ENCODE measurements at places on chromosomes 12 and 14. TPM values are rescaled to one million over a fixed set of nuclear protein-coding genes. Genes with fewer than 3 reads are reported as not detected.

Gene BLOC1S1
- total RNA-seq: 194 TPM

Gene HOXC12
- not detected for total RNA-seq

Gene MSRB3
- total RNA-seq: 44.0 TPM

Gene SPRYD4
- total RNA-seq: 3.6 TPM

Gene ENDOU
- total RNA-seq: 0.53 TPM

Gene TEX52
- total RNA-seq: not detected

Gene OR6C70
- total RNA-seq: not detected

Gene ADAM21
- total RNA-seq: 0.07 TPM

Gene GNG2
- 3.6 TPM for total RNA-seq

DNA sequence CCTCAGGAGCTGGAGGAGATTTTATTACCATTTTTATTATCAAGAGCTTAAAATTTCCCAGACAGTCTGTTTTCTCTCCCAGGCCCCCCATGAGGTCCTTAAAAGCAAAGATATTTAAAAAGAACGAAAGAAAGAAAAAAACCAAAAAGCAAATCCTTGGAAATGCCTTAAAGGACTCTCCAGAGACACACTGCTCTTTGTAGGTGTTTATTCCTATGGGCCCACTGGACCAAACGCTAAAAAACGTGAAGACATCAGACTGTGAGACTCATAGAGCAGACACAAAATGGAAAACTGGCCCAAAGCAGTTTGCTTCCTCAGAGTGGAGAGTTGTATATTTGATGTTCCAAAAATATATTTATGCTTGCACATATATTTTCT, 1.2 kb upstream of the NID2 start:
- no peaks in the 10 kb centered on the region for H3K27me3 ChIP-seq
- H3K4me1 ChIP-seq: peaks cover 41% of the 10 kb centered on the region
- peak overlapping the region; percentile 83 for H3K4me3 ChIP-seq
- no peak for DNase-seq

GRCh38 chr12:124939421-124940142, 25.1 kb upstream of the UBC start:
- H3K4me1 ChIP-seq: peaks cover 11% of the 10 kb centered on the region
- H3K27me3 ChIP-seq: no peaks in the 10 kb centered on the region
- H3K36me3 ChIP-seq: no peaks in the 10 kb centered on the region
- H3K27ac ChIP-seq: peak overlapping the region; percentile 94

GRCh38 chr14:96303981-96304380, 48.0 kb downstream of the BDKRB1 start:
- no peak overlapping the region for H3K27ac ChIP-seq
- no peak overlapping the region for H3K4me3 ChIP-seq
- no peaks in the 10 kb centered on the region for H3K27me3 ChIP-seq

GRCh38 chr12:111182382-111182781, 186.5 kb downstream of the PHETA1 start:
- peaks cover 9% of the 10 kb centered on the region for H3K4me1 ChIP-seq
- no peaks in the 10 kb centered on the region for H3K36me3 ChIP-seq
- H3K4me3 ChIP-seq: no peak overlapping the region
- no peak overlapping the region for H3K27ac ChIP-seq

GRCh38 chr14:68405961-68406360, 386.9 kb downstream of the ZFP36L1 start:
- no peaks in the 10 kb centered on the region for H3K36me3 ChIP-seq
- no peak overlapping the region for H3K4me3 ChIP-seq
- H3K4me1 ChIP-seq: peaks cover 52% of the 10 kb centered on the region

GRCh38 chr14:50718949-50719348, 50.8 kb upstream of the SAV1 start:
- peaks cover 3% of the 10 kb centered on the region for H3K4me1 ChIP-seq
- H3K4me3 ChIP-seq: no peak overlapping the region
- no peak for DNase-seq
- H3K27ac ChIP-seq: no peak overlapping the region

DNA sequence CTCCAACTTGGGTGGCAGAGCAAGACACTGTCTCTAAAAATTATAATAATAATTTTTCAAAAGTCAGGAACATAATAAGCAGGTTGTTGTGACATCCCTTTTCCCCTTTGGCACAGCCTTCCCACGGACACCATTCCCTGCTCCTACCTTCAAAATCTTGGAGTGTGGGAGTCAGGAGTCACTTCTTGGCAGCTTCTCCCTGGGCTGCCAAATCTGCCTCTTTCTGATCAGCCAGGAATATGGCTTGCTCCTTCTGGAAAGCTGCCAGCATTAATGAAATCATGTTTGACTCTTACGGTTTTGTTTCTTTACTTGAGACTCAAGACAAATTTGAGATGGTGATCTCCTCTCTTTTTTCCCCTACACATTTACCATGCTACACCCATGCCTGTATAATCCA, 391.4 kb upstream of the SYT1 start:
- no peak overlapping the region for H3K4me3 ChIP-seq
- H3K27ac ChIP-seq: no peak overlapping the region
- H3K36me3 ChIP-seq: no peaks in the 10 kb centered on the region
- no peaks in the 10 kb centered on the region for H3K4me1 ChIP-seq
- DNase-seq: no peak

DNA sequence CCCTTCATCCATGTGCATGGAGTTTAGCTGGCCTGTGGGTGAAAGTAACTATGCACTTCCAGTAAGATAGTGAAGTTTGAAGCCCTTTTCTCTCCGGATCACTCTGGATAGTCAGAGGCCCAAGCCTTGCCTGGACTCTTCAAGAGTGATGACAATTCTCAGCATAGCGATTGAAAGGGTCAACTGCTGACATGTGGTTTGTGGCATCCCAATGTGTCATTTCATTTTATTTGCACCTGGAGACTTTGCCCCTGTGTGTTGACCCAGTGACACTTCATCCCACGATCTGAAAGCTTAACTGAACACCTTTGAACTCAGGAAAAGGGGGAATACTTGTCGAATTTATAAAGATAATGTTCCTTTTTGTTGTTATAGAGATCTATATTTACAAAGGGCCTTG, 711.9 kb upstream of the TMEM132C start:
- no peak overlapping the region for H3K27ac ChIP-seq
- H3K36me3 ChIP-seq: no peaks in the 10 kb centered on the region
- H3K4me1 ChIP-seq: no peaks in the 10 kb centered on the region

DNA sequence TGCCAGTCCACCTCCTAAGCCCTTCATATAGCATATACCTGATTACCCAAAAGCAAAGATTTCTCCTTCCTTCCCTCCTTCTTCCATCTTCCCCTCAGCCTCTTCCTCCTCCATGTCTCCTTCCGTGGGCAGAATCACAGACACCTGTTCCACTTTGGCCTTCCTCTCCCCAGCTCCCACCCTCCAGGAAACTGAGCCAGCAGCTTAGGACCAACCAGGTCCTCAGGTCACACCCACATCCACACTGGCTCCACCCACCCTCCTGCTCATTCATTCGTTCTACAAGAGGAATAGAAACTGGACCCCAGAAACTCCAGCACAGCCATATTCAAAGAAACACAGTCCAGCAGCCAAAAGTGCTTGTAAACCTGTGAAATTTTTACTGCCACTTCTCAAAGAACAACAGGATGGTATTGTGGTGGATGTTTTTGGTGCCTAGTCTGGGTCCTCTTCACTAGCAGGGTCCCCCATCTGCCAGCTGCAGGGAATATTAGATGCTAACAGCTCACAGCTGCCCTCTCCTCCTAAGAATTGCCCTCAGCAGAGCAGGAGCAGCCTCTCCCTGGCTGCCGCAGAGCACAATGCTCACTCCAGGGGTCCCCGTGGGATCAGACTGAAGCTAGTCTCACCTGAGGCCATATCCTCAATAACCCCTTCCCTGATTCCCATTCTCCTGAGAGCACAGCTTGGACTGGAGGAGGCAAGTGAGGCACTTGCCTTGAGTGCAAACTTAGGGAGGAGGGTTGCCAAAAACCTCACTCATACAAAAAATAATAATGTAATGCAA, 18.4 kb downstream of the CMKLR1 start:
- H3K4me1 ChIP-seq: no peaks in the 10 kb centered on the region
- no peak overlapping the region for H3K27ac ChIP-seq
- DNase-seq: no peak
- no peak overlapping the region for H3K4me3 ChIP-seq

GRCh38 chr12:24044941-24045703, 95.7 kb upstream of the SOX5 start:
- no peaks in the 10 kb centered on the region for H3K4me1 ChIP-seq
- H3K27ac ChIP-seq: no peak overlapping the region
- H3K4me3 ChIP-seq: no peak overlapping the region
- no peaks in the 10 kb centered on the region for H3K27me3 ChIP-seq

DNA sequence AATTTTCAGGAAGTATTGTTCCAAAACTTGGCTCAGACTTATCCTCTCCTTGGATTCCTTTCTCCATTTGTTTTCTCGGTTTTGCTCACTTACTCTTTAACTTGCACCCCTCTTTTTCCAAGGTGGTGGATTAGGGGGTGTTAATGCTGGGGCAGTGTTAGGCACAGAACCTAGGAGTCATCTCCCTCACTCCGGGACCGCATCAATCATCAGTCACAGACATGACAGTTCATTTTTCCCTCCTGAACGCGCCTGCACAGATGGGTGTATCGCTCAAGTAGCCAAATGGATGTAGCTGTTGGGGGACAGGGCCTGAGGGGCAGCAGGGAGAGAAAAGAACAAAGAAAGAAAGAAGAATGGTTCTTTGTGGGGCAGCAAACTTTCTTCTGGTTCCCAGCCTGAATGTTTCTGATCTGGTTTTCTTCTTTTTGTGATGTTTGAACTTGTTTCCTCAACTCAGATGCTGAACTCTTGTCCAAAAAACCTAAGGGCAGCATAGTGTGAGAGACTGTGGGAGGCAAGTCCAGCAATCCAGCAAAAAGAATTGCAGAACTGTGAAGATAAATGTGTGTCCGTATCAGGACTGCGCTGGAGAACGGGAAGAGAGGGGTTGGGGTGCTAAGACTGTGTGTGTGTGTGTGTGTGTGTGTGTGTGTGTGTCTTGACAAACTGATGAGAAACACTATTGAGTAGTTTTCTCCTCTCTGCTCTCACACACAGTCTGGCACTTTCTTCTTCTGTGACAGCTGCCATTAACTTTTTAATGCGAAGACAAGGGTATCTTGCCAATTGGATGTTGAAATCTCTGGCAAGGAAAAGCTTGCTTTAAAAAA, 131.1 kb downstream of the FBXL14 start:
- H3K36me3 ChIP-seq: no peaks in the 10 kb centered on the region
- no peak overlapping the region for H3K4me3 ChIP-seq
- DNase-seq: peak; percentile 83
- H3K4me1 ChIP-seq: peaks cover 6% of the 10 kb centered on the region

DNA sequence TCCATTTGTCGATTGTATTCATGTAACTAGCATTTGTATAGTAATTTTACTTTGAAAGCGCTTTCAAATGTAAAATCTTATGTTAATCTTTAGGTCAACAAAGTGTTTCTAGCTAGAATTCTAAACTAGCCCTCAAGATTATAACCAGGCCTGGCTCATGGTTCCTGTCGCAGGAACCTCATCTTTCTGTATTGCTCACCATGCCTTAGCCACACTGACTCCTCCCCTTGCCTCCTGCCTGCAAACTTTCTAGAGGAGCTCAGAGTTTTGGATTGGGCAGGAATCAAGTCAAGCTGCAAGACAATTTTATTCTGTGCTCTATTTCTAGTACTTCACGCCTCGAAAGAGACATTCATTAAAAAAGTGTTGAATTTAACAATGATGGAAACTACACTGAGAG, 99.8 kb downstream of the TGFB3 start:
- H3K4me3 ChIP-seq: no peak overlapping the region
- H3K4me1 ChIP-seq: peaks cover 6% of the 10 kb centered on the region
- DNase-seq: no peak
- H3K27me3 ChIP-seq: no peaks in the 10 kb centered on the region

DNA sequence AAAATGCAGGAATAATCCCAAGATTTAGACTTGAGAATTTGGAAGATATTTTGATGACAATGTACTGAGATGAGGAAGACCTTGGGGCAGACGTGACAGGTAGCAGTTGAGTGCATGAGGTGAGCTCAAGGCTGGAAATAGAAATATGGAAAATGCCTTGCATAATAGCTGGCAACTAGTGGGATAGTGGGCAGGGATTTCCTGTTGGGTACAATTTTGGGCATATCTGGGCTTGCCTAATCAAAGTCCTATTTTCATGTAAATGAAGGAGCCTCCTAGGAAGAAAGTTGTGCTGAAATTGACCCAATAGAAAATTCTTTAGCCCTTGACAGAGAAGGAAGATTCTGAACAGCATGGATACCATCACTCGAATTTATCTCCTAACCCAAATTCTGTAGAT, 6.4 kb upstream of the GLIPR1 start:
- no peak for DNase-seq
- H3K4me3 ChIP-seq: no peak overlapping the region
- H3K36me3 ChIP-seq: no peaks in the 10 kb centered on the region
- no peak overlapping the region for H3K27ac ChIP-seq

GRCh38 chr14:76936483-76936882, 92.0 kb downstream of the IRF2BPL start:
- peaks cover 38% of the 10 kb centered on the region for H3K4me1 ChIP-seq
- DNase-seq: peak; percentile 66
- no peak overlapping the region for H3K27ac ChIP-seq
- no peak overlapping the region for H3K4me3 ChIP-seq
- H3K36me3 ChIP-seq: no peaks in the 10 kb centered on the region

- no peaks in the 10 kb centered on the region for H3K27me3 ChIP-seq
- no peak overlapping the region for H3K27ac ChIP-seq
- DNase-seq: peak; percentile 7
- no peaks in the 10 kb centered on the region for H3K4me1 ChIP-seq
Measured at GRCh38 chr14:26448181-26448855, 149.5 kb downstream of the NOVA1 start.
